Fibroblast of upper back skin (primary cell): ENCODE measurements at places on chromosomes 6 and 20.
A peak's percentile ranks its signal among the peaks of the same experiment; 100 is the strongest.

- no peak for DNase-seq
These were observed 411 bp downstream of the DSN1 start for GRCh38 chr20:36773107-36773596.

DNA sequence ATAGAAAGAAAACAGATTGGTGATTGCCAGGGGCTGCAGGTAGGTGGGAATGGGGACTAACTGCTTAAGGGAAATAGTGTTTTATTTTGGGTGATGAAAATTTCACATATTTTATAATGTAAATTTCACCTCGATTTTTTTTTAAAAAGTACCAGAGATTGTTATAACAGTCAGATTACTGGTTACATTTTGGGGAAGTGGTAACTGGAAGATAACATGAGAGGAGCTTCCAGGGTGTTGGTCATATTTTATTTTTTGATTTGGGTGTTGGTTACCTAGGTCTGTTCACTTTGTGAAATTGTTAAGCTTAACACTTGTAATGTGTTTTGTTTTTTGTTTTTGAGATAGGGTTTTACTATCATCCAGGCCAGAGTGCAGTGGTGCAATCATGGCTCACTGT is 17.2 kb upstream of the CRIP3 start:
- no peak for DNase-seq

- DNase-seq, result peak; percentile 76
These were observed 22.7 kb downstream of the COL12A1 start for GRCh38 chr6:75183099-75183541.

GRCh38 chr20:11114382-11114781 is 440.6 kb upstream of the JAG1 start:
- no peak for DNase-seq

DNA sequence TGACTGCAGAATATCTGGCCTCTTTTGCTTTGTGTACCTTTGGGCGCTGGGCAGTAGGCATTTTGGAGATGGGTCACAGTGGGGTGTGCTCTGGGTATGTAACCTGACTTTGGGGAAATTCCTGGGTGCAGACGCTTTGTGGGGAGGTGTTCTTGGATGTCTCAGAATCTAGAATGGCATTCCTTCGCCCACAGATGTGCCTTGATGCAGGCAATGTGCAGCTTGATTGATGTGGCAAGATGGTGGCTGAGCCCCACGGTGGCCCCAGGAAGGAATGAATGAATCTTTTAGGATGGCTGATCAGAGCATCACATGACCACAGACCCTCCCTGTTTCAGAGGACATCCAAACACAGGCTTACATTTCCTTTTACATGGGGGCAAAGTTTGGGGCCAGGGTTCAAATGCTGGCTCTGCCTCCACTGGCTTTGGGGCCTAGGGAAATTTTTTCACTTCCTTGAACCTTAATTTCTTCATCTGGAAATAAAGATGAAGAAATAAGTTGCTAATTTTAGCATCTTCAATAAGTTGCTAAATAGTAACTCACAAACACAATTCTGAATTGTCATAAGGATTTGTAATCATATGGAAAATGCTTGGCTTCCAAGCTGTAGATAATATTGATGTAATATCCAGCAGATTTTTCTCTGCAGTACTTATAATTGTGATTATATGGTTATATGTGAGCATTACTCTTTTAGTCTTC is 5.6 kb downstream of the PPP1R16B start:
- DNase-seq, result no peak

GRCh38 chr6:150382171-150382570 is 13.4 kb downstream of the IYD start:
- peak; percentile 66 for DNase-seq

DNA sequence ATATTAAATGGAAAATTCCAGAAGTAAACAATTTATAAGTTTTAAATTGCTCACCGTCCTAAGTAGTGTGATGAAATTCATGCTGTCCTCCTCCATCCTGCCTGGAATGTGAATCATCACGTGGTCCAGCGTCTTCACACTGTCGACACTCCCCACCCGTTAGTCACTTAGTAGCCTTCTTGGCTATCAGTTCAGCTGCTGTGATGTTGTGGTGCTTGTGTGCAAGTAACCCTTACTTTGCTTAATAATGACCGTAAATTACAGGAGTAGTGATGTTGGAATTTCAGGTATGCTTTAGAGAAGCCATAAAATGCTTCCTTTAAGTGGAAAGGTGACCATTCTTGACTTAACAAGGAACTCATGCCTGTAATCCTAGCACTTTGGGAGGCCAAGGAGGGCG is 25.2 kb downstream of the RIOK1 start:
- peak; percentile 68 for DNase-seq

GRCh38 chr20:40257763-40258162 is 431.3 kb downstream of the MAFB start:
- no peak for DNase-seq

DNA sequence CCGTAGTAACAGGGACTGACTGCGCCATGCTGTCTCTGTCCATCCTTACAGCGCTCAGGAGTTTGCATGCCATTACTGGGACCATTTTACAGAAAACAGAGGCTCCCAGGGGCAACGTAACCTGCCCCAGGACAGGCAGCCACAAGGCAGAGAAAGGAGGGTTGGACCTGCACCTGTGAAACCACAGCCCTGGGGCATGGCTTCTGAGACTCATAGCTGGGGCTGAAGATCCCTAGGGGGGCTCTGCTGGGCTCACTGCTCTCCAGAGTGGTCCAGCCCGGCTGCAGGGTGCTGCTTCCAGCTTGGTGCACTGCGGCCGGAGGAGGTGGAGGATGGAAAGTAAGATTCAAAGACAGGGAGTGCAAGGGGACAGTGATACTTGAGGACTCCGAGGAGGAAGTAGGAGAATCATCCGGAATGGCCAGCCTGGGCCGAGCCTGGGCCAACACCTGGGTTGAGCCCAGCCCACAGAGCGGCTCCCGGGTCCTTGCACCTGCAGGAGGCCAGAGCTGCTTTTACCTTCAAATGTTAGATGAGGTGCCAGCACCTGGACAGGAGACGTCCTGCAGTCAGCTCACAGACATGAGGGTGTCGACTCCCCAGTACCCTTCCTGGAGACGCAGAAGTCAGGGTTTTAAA is 183.2 kb downstream of the CDH4 start:
- DNase-seq, result no peak
